ENCODE measurements at places on chromosomes 5 and 9. TPM values are rescaled to one million over a fixed set of nuclear protein-coding genes. Genes with fewer than 3 reads are reported as not detected.

DNA sequence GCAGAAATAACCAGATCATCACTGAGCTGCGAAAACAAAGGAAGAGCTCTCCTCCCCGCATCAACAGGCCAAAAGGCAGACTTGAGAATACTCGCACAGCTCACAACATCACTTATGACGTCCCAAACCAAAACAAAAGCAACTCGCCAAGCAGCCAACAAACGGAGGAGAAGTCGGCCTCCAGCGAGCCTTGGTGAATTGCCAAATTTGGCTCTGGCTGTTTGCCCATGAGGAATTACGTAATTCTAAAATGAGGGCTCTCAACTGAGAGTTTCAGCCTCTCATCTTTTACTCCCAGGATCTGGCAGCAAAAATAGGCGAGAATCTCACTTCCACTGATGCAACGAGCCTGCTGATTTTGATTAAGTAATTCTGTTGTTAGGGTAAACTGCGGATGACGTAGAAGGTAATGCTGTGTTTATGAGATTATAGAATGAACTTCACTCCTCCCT lies 51.7 kb upstream of the SEMA6A start:
- no peaks in the 10 kb centered on the region for H3K4me1 ChIP-seq
- H3K36me3 ChIP-seq, result no peaks in the 10 kb centered on the region
- no peak overlapping the region for H3K27ac ChIP-seq
- no peak for DNase-seq
- no peaks in the 10 kb centered on the region for H3K27me3 ChIP-seq
- H3K4me3 ChIP-seq, result no peak overlapping the region

- DNase-seq, result peak; percentile 68
- H3K27me3 ChIP-seq, result peaks cover 4% of the 10 kb centered on the region
- no peak overlapping the region for H3K4me3 ChIP-seq
- no peak overlapping the region for H3K27ac ChIP-seq
These were observed 47.5 kb downstream of the MRPL36 start for GRCh38 chr5:1751864-1752822.

DNA sequence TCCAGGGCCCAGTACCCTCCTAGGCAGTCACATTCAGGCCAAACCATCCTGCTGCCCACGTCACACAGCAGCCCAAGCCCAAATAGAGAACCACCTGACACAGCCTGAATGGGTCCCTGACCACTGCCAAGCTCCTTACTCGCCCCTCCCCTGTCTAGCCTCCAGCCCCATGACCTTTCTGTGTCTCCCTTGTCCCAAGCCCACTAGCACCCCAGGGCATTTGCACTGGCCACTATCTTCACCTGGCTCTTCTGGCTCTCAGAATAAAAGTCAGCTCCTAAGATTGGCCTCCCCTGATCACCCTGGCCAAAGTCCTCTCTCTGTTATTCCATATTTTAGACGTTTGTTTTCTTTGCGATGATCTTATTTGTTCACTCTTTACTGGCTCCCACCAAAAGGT lies 20.4 kb downstream of the FGFR4 start:
- no peaks in the 10 kb centered on the region for H3K4me1 ChIP-seq
- H3K27ac ChIP-seq, result no peak overlapping the region
- DNase-seq, result peak; percentile 35
- no peaks in the 10 kb centered on the region for H3K36me3 ChIP-seq

GRCh38 chr5:34847056-34847455 lies 8.1 kb downstream of the TTC23L start:
- no peak overlapping the region for H3K4me3 ChIP-seq
- H3K4me1 ChIP-seq, result no peaks in the 10 kb centered on the region
- no peaks in the 10 kb centered on the region for H3K27me3 ChIP-seq
- no peaks in the 10 kb centered on the region for H3K36me3 ChIP-seq
- H3K27ac ChIP-seq, result no peak overlapping the region
- no peak for DNase-seq

DNA sequence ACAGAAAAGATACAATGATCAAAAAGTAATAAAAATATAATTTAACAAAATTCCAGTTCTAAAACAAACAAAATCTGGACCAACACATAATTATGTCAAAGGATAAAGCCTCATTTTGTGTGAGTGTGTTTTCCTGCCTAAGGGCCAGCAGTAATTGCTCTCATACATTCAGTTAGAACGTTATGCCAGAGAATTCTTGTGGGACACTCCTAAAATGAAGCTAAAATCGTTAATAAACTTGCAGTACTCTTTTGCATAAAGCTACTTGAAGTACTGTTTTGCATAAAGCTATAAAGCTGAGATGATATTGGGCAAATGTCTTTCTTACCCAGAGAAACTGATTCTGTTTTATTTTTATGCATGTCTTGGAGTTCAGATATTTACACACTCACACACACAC lies 1072.3 kb downstream of the MAT2B start:
- no peaks in the 10 kb centered on the region for H3K4me1 ChIP-seq
- H3K4me3 ChIP-seq, result no peak overlapping the region

GRCh38 chr5:118857700-118858099 lies 130.6 kb downstream of the DTWD2 start:
- H3K36me3 ChIP-seq, result no peaks in the 10 kb centered on the region
- peaks cover 4% of the 10 kb centered on the region for H3K4me1 ChIP-seq
- H3K27ac ChIP-seq, result no peak overlapping the region
- no peak overlapping the region for H3K4me3 ChIP-seq
- H3K27me3 ChIP-seq, result no peaks in the 10 kb centered on the region

- no peaks in the 10 kb centered on the region for H3K36me3 ChIP-seq
- no peak for DNase-seq
- H3K4me1 ChIP-seq, result no peaks in the 10 kb centered on the region
- H3K4me3 ChIP-seq, result no peak overlapping the region
These were observed 33.2 kb downstream of the F2RL2 start for GRCh38 chr5:76590027-76590426.

DNA sequence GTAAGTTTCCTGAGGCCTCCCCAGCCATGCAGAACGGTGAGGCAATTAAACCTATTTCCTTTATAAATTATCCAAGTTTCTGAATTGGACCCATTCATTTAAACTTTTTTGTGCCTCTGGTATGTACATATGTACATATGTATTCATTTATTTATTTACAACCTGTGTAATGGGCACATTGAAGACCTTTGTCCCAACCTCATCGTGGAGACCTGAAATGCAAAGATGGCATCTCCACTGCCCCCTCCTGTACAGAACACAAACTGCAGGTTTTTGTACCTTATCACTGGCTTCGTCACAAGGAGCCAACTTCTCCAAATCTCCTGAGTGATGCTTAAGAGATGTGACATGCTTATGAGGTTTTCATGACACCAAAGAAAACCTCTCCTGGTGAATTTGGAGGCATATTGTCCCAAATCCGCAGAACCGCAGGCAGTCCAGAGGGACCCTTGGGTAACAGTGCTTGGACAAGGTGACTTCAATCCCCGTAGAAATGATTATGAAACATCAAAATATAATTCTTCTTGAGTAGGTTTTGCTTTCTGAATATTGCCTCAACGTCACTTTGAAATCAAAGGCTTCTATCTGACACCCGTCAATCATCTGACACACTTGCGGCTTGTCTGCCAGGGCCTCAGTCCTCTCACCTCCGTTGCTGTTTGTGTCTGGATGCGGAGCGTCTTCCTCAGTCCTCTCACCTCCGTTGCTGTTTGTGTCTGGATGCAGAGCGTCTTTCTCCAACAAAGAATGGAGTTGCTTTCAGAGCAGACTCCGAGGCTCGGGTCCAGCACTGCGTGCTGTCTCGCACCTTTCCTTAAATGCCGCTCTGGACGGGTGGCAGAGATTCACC lies 135.0 kb upstream of the IRX4 start:
- H3K4me1 ChIP-seq, result no peaks in the 10 kb centered on the region
- DNase-seq, result no peak
- H3K27ac ChIP-seq, result no peak overlapping the region

DNA sequence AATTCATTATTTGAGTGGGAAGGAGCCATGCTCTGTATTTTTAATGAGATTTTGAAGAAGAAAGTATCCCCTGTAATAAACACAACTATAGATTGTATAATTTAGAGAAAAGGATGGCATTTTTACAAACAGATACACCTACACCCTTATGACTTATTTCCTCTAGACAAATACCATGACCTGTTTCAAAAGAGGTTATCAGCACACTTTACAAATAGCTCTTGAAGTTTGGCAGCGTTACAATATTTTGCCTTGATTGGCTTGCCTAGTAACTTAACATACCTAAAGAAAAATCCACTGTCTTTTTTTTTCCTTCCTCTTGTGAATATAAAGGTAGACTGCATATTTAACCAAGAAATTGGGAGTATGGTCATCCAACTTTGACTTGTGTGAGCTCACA lies 28.5 kb upstream of the CETN3 start:
- H3K4me3 ChIP-seq, result no peak overlapping the region
- H3K27ac ChIP-seq, result no peak overlapping the region
- no peak for DNase-seq
- no peaks in the 10 kb centered on the region for H3K4me1 ChIP-seq
- H3K27me3 ChIP-seq, result no peaks in the 10 kb centered on the region

- no peaks in the 10 kb centered on the region for H3K36me3 ChIP-seq
- no peaks in the 10 kb centered on the region for H3K27me3 ChIP-seq
- H3K4me3 ChIP-seq, result no peak overlapping the region
- no peak for DNase-seq
These were observed 509.1 kb downstream of the DTWD2 start for GRCh38 chr5:118479285-118479684.

DNA sequence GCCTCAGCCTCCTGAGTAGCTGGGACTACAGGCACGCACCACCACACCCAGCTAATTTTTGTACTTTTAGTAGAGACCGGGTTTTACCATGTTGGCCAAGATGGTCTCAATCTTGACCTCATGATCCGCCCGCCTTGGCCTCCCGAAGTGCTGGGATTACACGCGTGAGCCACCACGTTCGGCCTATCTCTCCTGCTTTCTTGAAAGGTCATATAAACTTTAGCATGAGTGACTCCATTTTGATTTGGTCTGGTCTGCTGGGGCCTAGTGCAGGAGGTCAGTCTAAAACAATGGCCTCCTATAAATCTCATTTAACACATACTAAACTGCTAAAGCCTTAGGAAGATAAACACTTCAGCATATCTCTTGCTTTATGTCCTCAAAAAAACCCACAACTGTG lies 50.6 kb upstream of the GLDC start:
- H3K4me1 ChIP-seq, result no peaks in the 10 kb centered on the region
- no peaks in the 10 kb centered on the region for H3K27me3 ChIP-seq
- H3K27ac ChIP-seq, result no peak overlapping the region
- no peaks in the 10 kb centered on the region for H3K36me3 ChIP-seq
- no peak overlapping the region for H3K4me3 ChIP-seq
- no peak for DNase-seq

GRCh38 chr5:157607371-157608161 lies 32.0 kb upstream of the ADAM19 start:
- peaks cover 30% of the 10 kb centered on the region for H3K4me1 ChIP-seq
- H3K36me3 ChIP-seq, result no peaks in the 10 kb centered on the region
- DNase-seq, result no peak
- no peaks in the 10 kb centered on the region for H3K27me3 ChIP-seq
- no peak overlapping the region for H3K4me3 ChIP-seq

- H3K4me3 ChIP-seq, result no peak overlapping the region
- H3K27ac ChIP-seq, result peak overlapping the region; percentile 99
- H3K4me1 ChIP-seq, result peaks cover 75% of the 10 kb centered on the region
- peaks cover 44% of the 10 kb centered on the region for H3K36me3 ChIP-seq
- DNase-seq, result peak; percentile 97
These were observed 28.1 kb downstream of the NEK6 start for GRCh38 chr9:124285903-124286291.

- H3K27me3 ChIP-seq, result peaks cover 8% of the 10 kb centered on the region
- no peak overlapping the region for H3K4me3 ChIP-seq
- no peaks in the 10 kb centered on the region for H3K4me1 ChIP-seq
- H3K36me3 ChIP-seq, result no peaks in the 10 kb centered on the region
These were observed 21.1 kb upstream of the SHB start for GRCh38 chr9:38090170-38090569.

DNA sequence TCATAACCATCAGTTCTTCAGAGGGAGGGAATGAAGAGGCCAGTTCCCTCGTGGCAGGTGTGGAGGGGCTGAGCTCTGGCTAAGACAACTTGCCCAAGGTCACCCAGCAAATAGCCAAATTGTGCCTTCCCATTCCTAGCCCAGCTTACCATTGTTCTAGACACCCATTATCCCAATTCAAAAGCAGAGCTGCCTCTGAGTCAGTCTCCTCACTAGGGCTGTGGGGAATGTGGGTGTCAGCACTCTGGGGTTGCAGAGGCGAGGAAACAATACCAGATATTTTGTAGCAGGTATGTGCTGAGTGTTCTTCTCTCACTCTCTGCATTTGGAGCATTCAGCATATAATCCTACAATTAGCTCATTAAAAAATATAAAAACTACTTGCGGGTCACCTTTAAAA lies 270.8 kb downstream of the PSAT1 start:
- no peak overlapping the region for H3K27ac ChIP-seq
- H3K27me3 ChIP-seq, result no peaks in the 10 kb centered on the region
- H3K4me3 ChIP-seq, result no peak overlapping the region
- DNase-seq, result no peak

- H3K4me3 ChIP-seq, result no peak overlapping the region
- DNase-seq, result no peak
- no peaks in the 10 kb centered on the region for H3K36me3 ChIP-seq
- H3K27me3 ChIP-seq, result no peaks in the 10 kb centered on the region
- H3K27ac ChIP-seq, result no peak overlapping the region
These were observed 55.1 kb upstream of the LVRN start for GRCh38 chr5:115907177-115907576.

GRCh38 chr5:2068531-2068930 lies 185.8 kb upstream of the IRX4 start:
- no peaks in the 10 kb centered on the region for H3K36me3 ChIP-seq
- no peaks in the 10 kb centered on the region for H3K27me3 ChIP-seq
- DNase-seq, result no peak
- no peak overlapping the region for H3K27ac ChIP-seq
- H3K4me1 ChIP-seq, result no peaks in the 10 kb centered on the region

DNA sequence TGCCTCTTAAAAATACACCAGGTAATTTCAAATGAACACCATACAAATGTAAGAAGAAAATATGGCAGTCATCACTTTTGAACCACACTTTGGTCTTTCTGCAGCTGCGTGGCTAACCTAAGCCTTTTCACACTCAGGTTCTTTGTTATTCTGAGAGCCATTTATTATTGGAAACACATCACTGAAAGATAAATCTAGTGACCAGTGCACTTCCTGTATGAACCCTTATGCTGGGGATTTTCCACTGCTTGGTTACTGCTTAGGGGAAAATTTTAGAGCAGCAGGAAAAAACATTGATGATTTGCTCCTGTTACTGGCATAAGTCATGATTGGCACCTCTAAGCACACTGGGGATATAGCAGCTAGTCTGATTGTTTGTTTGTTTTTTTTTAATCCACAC lies 58.6 kb upstream of the RANBP3L start:
- DNase-seq, result no peak
- H3K27ac ChIP-seq, result no peak overlapping the region
- H3K27me3 ChIP-seq, result no peaks in the 10 kb centered on the region
- no peaks in the 10 kb centered on the region for H3K36me3 ChIP-seq
- H3K4me3 ChIP-seq, result no peak overlapping the region

- H3K27ac ChIP-seq, result no peak overlapping the region
- no peaks in the 10 kb centered on the region for H3K27me3 ChIP-seq
- no peak overlapping the region for H3K4me3 ChIP-seq
- H3K36me3 ChIP-seq, result no peaks in the 10 kb centered on the region
- DNase-seq, result peak; percentile 26
These were observed 62.4 kb downstream of the SMIM23 start for GRCh38 chr5:171848006-171848405.

CXCL14 gene
- total RNA-seq, result not detected

RNF208 gene
- 0.29 TPM for total RNA-seq

GPX8 gene
- 158 TPM for total RNA-seq

AGXT2 gene
- not detected for total RNA-seq

ENTPD8 gene
- total RNA-seq, result not detected

CMYA5 gene
- total RNA-seq, result 2.1 TPM

SHROOM1 gene
- total RNA-seq, result 4.7 TPM

Measured in osteoblast (primary cell).